ENCODE measurements at places on chromosomes 16 and 17.
A peak's percentile ranks its signal among the peaks of the same experiment; 100 is the strongest.

- DNase-seq, result no peak
These were observed 14.3 kb upstream of the GINS3 start for GRCh38 chr16:58377932-58378331.

GRCh38 chr17:57619061-57619937, 125.8 kb downstream of the CCDC182 start:
- no peak for DNase-seq

- DNase-seq, result no peak
These were observed 44.7 kb downstream of the COG7 start for GRCh38 chr16:23408242-23408822.

DNA sequence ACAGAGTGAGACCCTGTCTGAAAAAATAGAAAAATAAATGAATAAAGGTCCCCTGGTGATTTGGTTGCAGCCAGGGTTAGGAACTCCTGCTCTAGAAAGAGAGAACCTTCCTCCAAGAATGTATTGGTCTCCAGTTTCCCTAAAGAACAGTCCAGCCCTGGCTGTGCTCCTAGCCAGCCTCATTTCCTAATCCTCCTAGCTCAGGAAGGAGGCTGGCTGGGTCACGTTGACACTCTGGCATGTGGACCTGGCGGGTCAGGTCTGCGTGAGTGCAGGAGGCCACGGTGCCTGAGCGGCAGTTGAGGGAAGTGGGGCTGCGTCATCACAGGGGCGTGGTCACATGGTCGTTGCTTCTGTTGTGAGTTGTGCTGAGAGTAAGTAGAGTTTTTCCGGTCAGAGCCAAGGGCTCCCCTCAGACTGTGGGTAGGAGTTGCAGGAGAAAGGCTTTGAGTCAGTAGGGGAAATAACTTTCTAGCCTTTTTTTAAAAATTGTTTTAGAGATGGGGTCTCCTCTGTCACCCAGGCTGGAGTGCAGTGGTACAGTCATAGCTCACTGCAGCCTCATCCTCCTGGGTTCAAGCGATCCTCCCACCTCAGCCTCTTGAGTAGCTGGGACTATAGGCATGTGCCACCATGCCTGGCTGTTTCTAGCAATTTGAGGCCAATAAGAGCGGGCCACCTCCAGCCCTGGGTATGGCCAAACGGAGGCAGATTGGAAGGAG, 194.0 kb upstream of the CIBAR2 start:
- peak; percentile 58 for DNase-seq

GRCh38 chr17:29581583-29582253, 7.7 kb downstream of the GIT1 start:
- no peak for DNase-seq

- no peak for DNase-seq
These were observed 4.9 kb downstream of the RUNDC1 start for GRCh38 chr17:42985225-42985624.

DNA sequence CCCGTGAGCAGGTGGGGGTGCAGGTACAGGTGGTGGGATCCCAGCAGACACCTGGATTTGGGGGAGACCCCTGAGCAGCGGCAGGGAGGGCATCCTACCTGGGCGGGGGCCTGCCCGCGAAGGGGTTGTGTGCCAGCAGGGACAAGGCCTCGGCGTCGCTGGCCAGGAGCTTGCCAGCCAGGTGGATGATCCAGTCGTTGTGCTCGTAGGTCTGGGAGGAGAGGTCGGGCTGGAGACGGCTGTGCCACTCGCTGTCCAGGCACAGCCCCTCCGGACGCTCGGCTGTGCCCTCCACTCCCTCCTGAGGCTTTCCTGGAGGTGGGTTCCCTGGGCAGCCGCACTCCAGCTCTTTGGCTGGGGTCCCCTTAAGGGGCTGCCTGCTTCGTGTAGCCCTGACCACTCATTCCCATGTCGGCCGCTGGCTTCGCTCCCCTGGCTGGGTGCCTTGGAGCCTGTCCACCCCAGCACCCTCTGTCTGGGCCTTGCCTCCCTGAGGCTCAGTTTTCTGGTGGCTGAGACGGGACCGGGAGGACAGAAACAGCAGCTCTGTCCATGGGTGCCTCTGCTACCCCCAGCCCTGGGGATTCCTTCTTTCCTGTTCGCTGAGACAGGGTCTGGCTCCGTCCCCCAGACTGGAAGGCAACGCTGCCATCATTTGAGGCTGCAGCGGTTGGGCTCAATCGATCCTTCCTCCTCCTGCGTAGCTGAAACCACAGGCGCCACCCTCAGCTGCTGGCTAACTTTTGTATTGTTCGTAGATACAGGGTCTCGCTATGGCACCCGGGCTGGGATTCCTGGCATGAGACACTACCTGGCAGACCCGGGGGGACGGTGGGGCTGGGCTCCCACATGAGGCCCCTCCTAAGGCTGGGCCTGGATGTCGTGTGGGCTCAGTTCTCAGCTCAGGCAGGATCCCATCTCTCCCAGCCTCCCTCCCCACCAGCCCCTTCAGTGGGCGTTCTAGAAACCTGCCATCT, 68.6 kb upstream of the GNG13 start:
- no peak for DNase-seq

DNA sequence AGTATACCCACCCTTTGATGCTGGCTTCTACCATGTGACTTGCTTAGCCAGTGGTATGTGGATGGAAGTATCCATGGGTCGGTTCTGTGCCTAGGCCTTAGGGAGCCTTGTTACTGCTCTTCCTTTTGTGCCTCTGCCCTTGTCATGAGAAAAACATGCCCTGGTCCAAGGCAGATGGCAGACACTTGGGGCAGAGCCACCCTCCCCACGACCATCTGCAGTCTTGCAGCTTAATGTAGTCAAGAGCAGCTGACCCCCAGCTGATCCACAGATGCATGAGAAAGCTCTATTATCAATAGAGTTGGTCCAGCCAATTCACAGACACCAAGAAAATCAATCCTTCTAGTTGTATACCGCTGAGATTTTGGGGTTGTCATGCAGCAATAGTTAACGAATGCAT, 95.7 kb downstream of the SLC39A11 start:
- no peak for DNase-seq

DNA sequence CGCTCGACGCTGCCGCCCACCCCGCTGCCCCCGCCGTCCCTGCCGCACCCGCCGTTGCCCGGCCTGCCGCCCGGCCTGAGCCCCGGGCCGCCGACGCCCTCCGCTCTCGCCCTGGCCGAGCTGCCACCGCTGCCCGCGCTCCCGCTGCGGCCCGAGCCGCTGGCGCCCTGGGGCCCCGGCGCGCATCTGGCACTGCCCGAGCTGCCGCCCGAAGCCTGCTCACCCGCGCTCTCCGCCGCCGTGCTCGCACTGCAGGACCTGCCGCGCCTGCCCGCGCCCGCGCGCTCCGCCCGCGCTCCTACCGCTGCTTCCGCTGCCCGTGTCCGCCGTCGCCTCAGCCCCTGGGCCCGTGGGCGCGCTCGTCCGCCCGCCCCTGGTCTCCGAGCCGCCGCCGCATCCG, 8.4 kb upstream of the CLDN9 start:
- DNase-seq, result no peak
